ENCODE measurements at places on chromosomes 11 and 22.

GRCh38 chr11:5713695-5714094 is 22.6 kb upstream of the OR56B1 start:
- peak; percentile 47 for DNase-seq
- no peak overlapping the region for H3K4me3 ChIP-seq
- H3K27me3 ChIP-seq = no peaks in the 10 kb centered on the region

DNA sequence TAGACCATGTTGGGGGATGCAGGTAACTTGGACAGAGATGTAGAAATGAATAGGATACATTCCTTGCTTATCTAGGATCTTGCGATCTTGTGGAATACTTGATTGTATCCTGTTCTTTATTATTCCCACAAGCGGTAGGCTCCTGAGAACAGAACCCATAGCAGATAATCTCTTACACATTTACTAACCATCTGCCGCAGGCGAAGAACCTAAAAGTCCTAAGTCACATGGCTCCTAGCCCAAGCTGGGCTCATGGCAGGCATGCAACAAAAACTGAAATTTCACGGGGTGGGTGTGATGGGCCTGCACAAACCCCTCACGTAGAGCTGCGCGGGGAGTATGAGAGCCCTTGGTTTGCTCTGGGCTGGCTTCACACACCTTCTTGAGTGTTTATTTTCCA is 177.4 kb upstream of the NECTIN1 start:
- no peak overlapping the region for H3K4me3 ChIP-seq
- peaks cover 37% of the 10 kb centered on the region for H3K27me3 ChIP-seq
- no peaks in the 10 kb centered on the region for H3K4me1 ChIP-seq
- no peak for DNase-seq
- no peaks in the 10 kb centered on the region for H3K36me3 ChIP-seq

DNA sequence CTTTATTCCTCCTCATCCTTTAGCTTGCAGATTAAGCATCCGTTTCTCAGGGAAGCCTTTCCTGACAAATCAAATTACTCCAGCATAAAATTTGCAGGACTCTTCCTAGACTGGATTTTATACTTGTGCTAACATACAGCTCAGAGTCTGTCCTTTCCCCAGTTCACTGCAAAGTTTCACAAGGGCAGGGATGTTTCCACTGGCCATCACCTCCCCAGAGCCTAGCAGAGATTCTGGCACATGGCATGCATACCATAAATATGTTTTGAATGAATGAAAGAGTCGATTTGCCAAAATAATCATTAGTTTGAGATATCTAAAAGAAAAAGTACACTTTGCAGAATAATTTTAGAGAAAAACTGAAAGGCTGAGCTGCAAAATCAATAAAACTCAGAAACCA is 10.6 kb downstream of the MSANTD4 start:
- H3K4me3 ChIP-seq = no peak overlapping the region
- H3K4me1 ChIP-seq = no peaks in the 10 kb centered on the region
- DNase-seq = no peak
- peaks cover 27% of the 10 kb centered on the region for H3K36me3 ChIP-seq

- H3K27me3 ChIP-seq = no peaks in the 10 kb centered on the region
- no peak overlapping the region for H3K4me3 ChIP-seq
- no peak overlapping the region for H3K27ac ChIP-seq
- H3K4me1 ChIP-seq = no peaks in the 10 kb centered on the region
Measured at GRCh38 chr11:59380263-59381059, 21.8 kb downstream of the OR5AN1 start.

DNA sequence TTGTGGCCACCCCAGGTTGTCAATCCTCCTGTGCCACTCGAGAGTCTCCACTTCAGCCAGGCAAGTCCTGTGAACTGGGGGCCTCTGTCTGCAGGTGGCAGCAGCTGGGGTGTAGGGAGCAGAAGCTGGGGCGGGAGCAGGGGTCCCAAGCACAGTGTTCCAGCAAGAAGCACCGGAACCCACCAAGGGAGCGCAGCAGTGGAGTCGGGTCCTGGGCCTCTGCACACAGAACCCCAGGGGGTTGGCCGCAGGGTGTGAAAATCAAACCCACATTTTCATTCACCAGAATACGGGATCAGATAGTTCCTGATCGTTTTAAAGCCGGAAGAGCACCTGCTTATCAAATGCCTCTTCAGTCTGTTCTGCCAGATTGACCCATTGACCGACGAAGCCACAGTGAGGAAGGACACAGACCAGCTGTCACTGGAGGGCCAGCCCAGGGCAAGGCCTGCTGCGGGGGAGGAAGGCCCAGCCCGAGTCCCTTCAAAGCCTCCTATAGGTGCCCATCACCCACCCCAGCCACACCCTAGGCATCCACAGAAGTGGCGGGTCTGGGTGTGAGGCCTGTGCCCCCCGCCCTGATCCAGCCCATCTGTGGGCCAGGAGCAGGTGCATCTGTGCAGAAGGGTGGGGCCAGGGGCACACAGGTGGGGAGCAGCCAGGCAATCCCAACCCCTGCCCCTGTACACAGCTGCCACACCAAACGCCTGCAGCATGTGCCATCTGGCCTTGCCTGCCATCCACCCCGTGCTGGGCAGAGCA is 34.1 kb downstream of the RSPH14 start:
- H3K27me3 ChIP-seq = peaks cover 2% of the 10 kb centered on the region
- no peak overlapping the region for H3K4me3 ChIP-seq
- peaks cover 6% of the 10 kb centered on the region for H3K4me1 ChIP-seq

- no peak for DNase-seq
- no peaks in the 10 kb centered on the region for H3K4me1 ChIP-seq
- no peaks in the 10 kb centered on the region for H3K27me3 ChIP-seq
- H3K4me3 ChIP-seq = no peak within 1 kb of the TSS
Measured at GRCh38 chr11:117290809-117291396, at the start of gene BACE1-AS. Gene BACE1-AS (plus strand): TSS chr11:117291346.

- H3K36me3 ChIP-seq = peaks cover 58% of the 10 kb centered on the region
- no peaks in the 10 kb centered on the region for H3K27me3 ChIP-seq
- H3K27ac ChIP-seq = peak overlapping the region; percentile 58
- H3K4me3 ChIP-seq = peak overlapping the region; percentile 74
Measured at GRCh38 chr11:64802370-64803157, 450 bp downstream of the MAP4K2 start.

Measured in common myeloid progenitor, CD34-positive (primary cell).